ENCODE measurements at places on chromosomes 11 and 22.

- no peak for DNase-seq
These were observed 40.2 kb downstream of the UVRAG start for GRCh38 chr11:75855206-75855605.

DNA sequence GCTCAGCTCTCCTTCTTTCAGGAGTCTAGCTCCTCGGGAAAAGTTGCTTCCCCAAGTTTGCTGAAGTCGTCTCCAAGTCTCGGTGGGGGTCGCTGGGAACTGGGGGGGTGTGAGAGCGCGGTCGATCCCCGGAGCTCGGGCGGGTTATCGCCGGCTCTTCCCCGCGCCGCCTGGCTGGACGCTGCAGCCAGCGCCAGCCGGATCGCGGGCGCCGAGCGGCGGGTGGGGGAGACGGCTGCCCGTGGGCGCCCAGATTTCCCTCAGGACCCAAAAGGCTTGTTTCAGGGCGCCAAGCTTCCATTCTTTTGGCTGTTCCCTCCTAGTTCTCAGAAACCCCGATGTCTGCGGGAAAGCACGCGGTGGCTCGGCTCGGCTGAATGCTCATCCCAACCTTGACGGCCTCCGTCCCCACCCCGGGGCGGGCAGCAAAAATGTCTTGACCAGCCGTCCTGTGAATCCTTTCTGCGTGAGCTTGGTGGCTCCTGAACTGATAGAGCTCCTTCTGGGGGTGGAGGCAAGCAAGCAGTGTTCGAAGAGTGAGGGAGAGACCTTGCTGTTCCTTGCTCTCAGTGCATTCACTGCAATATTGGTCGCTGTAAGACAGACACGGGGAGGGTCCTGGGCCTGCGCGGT is 1.7 kb downstream of the ZBTB16 start:
- no peak for DNase-seq

DNA sequence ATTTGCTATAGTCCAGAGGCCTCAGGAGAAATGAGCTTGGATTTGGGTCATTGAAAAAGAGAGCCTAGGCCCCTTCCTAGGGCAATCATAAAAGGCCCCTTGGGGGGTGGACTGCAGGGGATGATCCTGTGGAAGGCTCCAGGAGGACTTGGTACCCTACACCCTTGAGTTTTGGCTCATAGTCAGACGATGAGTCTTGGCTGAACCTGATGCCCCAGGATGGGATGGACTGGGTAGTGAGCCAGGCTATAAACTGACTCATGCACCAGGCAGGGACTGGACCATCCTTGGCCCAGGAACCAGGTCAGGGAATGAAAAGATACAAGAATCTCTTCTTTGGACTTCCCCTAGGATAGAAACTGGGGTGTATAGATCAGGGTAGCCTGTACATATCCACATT is 54.2 kb downstream of the NAV2 start:
- DNase-seq = no peak

DNA sequence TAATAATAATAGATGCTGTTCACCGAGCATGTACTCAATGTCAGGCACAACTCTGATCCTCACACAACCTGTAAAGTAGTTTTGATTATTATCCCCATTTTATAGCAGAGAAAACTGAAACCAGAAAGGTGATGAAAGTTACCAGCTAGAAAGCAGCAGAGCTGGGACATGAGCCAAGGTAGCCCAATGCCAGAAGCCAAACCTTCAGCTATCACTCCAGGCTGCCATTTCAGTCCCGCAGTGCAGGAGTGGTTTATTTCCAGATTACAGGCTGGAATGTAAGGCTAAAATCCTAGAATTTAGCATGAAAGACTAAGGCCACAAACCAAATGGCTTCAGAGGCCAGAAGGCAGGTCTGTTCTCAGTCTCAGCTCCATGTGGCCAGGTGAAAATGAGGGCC is 108.8 kb downstream of the TENM4 start:
- no peak for DNase-seq

DNA sequence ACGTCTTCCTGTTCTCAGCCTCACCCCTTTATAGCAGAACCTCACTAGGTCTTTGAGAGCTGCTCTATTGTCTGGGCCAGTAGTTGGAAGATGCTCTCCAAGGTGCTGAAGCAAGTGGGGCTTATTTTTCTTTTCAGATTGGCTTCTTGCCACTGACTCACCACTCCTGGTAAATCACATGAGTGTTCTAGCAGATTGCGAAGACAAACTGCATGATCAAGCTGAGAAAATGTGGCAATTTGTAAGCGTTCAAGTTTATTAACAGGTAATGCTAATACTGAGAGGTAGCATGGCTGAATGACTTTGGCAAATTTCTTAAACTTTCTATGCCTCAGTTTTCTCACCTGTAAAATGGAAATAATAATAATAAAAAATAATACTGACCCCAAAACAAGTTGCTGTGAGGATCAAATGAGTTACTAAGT is 59.2 kb downstream of the CACNG2 start:
- DNase-seq = peak; percentile 91

- no peak for DNase-seq
These were observed 18.5 kb upstream of the LRRC10B start for GRCh38 chr11:61489833-61490721.

- DNase-seq = no peak
These were observed 98.4 kb downstream of the CCDC83 start for GRCh38 chr11:85953491-85954143.

- DNase-seq = no peak
These were observed 360.9 kb downstream of the OPCML start for GRCh38 chr11:133171374-133171773.

GRCh38 chr11:120740380-120740779 is 228.8 kb downstream of the GRIK4 start:
- DNase-seq = no peak

DNA sequence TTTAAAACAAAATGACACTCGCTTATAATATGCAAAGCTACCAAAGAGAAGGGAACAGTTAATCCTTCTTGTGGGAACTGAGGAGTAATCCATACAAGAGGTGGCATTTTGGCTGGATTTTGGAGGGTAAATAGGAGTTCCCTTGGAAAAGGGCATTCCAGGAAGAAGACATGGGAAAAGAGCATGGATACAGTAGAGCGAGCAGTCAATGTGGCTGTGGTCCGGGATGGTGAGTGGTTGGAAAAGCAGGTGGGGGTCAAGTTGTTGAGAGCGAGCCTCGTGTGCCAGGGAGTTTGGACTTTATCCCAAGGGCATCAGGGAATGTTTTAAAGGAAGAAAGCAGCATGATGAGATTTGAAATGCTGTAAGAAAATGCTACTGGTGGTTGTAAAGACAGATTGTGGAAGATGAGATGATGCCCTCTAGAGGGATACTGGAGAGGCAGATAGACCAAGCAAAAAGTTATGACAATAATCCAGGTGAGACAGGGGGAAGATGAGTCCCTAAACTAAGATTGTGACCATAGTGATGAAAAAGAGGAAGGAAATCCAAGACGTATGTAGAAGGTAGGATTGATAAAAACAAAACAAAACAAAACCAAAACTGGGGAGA is 3.8 kb upstream of the MMP7 start:
- DNase-seq = no peak

- no peak for DNase-seq
These were observed 2.0 kb upstream of the BSX start for GRCh38 chr11:122983438-122984185.

DNA sequence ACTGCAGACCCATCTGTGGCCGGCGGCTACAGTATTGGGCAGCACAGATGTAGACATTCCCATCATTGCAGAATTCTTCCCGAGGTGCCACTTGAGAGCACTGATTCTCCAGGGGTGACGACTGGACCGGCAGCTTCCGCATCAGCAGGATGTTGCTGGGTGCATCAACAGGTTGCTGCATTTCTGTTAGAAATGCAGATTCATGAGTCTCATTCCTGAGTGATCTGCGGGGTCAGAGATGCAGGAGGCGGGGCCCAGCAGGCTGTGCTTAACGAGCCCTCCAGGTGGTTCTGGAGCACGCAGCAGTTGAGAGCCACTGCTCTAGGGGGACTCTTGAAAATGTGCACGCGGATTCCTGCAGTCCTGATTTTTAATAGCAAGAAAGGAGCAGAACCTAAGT is 321.8 kb downstream of the TBC1D22A start:
- DNase-seq = no peak

GRCh38 chr11:45935349-45936064 is 13.1 kb downstream of the LARGE2 start:
- DNase-seq = peak; percentile 30

DNA sequence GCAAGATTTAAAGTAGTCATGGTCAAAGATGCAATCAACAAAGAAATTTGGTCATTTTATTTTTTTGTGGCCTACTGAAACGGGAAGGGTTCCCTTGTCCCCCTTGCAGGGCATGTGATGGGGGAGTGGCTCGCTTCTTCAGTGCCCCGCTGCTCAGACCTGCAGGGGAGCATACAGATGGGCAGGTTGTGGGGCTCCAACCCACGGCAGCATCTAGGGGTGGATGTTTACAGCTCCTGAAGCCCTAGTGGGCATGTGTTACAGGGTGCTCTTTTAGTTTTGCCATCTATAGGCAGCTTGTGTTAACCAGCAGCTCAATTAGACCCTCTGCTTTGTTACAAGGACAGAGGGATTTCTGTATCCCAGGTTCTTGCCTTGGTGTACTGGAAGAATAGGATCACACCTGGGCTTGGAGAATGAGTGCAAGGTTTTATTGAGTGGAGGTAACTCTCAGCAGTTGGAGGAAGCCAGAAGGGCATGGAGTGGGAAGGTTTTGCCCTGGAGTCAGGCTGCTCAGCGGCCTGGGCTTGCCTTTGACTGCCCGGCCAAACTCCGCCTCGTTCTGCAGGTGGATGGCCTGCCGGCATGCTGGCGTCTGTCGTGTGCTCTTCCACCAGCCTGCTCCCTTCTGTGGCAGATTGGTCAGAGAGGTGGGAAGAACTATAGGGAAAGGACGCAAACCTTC is 9.4 kb downstream of the GSTP1 start:
- peak; percentile 28 for DNase-seq

DNA sequence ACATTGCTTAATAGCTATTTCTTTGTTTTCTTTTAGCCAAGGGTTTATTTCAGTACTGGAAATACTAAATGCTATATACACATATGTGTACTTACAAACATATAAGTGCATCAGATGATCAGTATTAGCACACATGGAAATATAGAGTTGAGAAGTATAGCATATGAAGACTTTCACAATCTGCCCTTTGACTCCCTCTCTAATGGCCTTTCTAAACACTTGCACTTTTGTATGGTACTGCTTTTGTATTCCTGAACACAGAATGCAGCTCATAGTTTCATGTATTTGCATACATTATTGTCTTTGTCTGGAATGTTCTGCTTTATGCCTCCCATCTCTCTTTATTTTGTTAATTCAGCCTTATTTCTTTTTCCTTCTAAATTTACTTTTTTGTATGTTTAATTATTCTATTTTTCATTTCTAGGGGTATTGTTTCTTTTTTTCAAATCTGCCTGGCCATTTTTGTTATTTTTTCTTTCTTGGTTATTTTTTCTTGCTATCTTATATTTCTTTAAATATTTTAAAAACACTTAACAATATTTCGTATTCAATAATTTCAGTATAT is 28.8 kb downstream of the ACER3 start:
- no peak for DNase-seq

GRCh38 chr11:115920841-115921480 is 416.7 kb upstream of the CADM1 start:
- no peak for DNase-seq

DNA sequence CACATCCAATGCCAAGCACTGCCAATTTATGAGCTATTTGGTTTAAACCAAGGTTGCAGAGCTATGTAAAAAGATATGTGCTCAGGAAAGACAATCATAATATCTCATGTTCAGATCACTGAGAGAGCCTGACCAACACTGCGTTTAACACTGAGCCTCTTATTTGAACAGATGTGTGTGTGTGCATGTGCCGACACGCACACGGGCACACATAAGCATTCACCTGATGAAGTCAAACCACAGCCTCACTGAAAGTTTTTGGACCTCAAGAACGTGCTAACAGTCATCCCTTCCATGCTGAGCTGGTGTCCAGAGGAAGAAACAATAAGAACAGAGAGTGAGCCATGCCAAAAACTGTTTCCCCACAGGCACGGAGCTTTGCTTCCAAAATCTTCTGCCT is 23.4 kb downstream of the HPS4 start:
- DNase-seq = peak; percentile 87

GRCh38 chr11:108713076-108713790 is 48.4 kb downstream of the DDX10 start:
- DNase-seq = no peak

- no peak for DNase-seq
These were observed 403.2 kb downstream of the NTM start for GRCh38 chr11:131773626-131774025.

GRCh38 chr11:108975641-108976071 is 310.8 kb downstream of the DDX10 start:
- DNase-seq = no peak

GRCh38 chr11:57230791-57231538 is 6.1 kb downstream of the APLNR start:
- no peak for DNase-seq

GRCh38 chr11:8315463-8315862 is 51.8 kb upstream of the LMO1 start:
- no peak for DNase-seq

- no peak for DNase-seq
These were observed 4.8 kb downstream of the DDX10 start for GRCh38 chr11:108669711-108670110.

DNA sequence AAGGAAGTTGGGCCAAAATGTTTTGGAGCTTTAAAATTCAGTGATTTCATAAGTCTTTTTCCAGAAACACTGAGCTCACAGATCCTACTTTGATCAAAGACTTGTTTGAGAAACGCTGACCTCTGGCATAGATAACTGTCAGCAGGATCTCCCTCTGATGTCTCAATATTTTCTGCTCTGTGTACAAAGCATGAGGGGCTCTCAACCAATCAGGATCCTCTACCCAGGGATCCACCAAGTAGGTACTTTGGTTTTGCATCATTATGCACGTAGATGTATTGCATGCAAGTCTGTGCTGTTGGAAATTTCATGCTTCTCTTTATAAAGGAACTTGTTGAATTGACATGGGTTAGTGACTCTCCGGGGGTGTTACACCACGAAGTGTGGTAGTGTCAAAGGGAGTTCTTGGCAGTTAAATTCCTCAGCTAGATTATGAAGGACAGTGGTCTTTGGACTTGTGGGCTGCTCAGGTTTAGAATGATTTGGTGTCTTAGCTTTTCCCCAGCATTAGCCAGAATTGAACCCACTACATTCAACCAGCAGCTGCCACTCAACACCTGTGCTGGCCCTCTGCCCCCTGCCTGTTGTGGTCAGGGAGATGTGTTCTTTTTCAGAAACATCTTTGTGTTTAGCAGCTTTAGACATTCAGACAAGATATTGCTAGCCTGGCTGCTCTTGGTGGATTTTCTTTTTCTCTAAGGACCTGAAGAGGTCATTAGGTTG is 1.7 kb upstream of the DIXDC1 start:
- no peak for DNase-seq

- no peak for DNase-seq
These were observed 155.2 kb downstream of the RBFOX2 start for GRCh38 chr22:35873426-35873825.

- no peak for DNase-seq
These were observed 26.2 kb downstream of the PITPNB start for GRCh38 chr22:27892811-27893210.

- peak; percentile 49 for DNase-seq
These were observed 38.8 kb downstream of the NUMA1 start for GRCh38 chr11:72041364-72042063.

Data from bronchial epithelial cell (primary cell).